ENCODE measurements at places on chromosomes 16 and 17.
A peak's percentile ranks its signal among the peaks of the same experiment; 100 is the strongest.

DNA sequence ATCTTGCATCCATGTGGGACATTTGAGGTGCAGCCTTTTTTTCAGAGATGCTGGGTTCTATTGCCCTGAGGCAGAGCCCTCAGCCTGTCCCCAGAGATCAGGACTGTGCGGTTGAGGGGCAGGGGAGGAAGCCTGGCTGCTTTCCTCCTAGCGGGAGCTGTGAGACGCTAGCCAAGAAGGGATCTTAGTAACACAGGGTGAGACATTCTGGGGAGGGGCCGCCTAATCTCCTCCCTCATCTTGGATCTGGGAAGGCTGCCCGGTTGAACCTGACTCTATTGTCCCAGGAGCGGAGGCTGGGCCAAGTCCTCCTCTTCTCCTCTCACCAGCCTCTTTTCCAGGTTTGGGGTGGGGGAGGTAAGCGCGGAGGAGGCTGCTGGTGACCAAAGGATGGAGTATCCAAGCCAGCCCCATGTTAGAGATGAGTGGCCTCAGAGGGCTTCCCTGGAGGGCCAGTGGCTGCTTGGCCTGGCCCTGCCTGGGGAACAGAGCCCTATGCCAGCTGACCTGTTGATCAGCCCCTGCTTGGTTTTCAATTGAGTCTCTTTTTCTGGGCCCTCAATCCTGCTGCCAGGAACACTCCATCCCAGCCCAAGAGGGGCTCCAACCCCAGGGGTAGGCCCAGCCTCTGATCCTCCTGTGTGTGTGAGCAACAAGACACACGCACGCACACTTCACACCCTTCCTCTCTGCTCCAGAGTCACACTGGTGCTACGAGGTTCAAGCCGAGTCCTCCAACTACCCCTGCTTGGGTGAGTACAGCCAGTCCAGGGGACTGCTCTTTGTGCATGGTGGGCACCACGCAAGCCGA is 5.0 kb downstream of the CA4 start:
- DNase-seq, result no peak

DNA sequence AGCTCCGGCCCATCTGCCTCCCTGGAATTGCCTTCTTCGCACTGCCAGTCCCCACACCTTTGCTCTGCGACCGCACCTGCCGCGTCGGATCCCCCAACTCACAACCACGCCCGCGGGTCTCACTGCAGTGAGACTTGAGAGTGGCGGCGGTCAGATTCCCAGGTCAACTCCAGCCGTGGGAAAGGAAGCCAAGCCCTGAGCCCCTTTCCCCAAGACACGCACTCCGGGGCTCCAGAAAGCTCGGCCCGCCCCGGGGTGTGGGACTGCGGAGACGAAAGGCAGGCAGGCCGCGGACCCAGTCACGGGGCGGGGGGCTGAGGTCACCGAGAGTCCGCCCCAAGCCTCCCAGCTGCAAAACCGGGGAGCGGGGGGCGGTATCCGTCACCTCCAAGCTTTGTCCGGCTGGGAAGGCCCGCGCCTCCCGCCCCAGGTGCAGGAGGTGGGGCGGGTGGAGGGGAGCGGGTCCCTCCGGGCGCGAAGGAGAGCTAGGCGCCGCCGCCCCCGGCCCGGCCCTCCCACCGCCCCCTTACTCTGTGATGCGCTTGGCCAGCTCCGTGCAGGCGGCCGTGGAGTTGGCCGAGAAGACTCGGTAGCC is 615 bp downstream of the PRPSAP1 start:
- peak; percentile 69 for DNase-seq

GRCh38 chr17:29344201-29344856 is 45.8 kb upstream of the TAOK1 start:
- no peak for DNase-seq

DNA sequence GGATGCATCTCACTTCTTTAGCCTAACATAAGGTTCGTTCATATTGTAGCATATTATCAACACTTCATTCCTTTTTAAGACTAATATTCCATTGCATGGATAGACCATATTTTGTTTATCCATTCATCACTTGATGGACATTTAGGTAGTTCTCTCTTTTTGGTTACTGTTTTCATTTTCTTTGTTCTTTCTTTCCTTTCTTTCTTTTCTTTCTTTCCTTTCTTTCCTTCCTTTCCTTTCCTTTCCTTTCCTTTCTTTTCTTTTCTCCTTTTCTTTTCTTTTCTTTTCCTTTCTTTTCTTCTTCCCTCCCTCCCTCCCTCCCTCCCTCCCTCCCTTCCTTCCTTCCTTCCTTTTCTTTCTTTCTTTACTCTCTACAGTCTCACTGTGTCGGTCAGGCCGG is 24.2 kb downstream of the PLCG2 start:
- DNase-seq, result no peak

DNA sequence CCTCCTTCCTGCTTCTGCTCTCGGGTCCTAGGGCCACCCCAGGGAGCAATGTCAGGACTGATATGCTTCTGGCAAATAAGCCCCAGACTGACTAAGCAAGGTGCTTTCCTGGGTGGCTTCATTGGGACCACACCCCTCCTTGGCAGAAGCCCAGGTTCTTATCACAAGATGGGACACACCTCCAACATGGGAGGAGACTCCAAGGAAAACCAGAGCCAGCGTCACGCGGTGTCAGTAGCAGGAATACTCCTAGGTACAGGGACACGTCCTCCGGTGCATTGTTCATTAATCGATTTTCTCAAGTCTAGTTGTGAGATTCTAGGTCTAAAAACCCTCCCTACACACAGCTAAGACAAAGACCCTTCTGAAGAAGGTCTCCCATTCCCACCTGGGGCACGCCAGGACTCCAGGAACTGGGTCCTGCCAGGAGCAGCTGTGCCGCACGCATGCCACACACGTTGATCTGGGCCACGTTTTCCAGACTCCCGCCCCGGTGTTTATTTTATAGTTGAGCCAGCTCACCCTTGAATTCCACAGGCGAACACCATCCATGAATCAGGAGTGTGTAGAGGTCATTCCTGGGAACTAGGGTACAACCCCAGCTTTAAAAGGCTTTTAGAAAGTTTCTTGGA is 30.8 kb downstream of the FA2H start:
- DNase-seq, result peak; percentile 92

DNA sequence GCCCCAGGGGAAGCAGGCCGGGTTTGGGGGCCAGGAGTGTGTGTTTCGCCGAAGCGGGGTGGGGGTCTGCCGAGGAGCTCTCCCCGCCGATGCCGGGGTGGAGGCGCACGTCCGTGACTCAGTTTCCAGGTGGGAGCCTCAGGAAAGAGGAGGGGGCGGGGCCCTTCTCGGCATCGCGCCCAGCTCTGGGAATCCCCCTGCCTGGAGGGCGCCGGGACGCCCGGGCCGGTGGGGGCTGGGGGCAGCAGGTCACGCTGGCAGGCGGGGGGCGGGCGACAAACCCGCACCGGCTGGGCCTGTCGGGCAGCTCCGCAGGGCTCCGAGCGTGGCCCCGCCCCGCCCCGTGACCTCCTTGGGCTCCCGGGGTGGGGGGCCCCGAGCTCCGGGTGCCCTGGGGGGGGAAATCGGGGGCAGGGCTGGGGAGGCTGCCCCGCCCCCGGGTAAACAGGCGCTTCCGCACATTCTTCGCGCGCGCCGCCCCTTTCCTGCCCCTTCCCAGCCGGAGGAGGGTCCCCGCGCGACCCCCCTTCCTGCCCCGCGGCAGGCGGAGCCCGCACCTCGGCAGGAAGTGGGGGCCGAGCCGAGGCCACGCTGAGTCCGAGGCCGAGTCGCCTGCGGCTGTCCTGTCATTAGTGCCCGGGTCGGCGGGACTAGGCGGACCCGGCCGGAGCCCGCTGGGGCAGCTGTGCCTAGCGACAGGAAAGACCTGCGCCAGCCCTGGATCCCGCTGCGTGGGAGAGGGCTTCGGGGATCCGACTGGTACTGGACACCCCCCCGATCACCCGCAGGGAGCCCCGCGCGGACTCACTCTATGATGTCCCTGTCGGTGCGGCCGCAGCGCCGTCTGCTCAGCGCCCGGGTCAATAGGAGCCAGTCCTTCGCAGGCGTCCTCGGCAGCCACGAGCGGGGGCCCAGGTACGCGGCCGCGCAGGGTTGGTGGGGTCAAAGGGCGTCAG is 9.3 kb downstream of the RIPOR1 start:
- DNase-seq, result no peak

Data from DMS53 (cell line).